ENCODE measurements at places on chromosomes 2 and 18.

DNA sequence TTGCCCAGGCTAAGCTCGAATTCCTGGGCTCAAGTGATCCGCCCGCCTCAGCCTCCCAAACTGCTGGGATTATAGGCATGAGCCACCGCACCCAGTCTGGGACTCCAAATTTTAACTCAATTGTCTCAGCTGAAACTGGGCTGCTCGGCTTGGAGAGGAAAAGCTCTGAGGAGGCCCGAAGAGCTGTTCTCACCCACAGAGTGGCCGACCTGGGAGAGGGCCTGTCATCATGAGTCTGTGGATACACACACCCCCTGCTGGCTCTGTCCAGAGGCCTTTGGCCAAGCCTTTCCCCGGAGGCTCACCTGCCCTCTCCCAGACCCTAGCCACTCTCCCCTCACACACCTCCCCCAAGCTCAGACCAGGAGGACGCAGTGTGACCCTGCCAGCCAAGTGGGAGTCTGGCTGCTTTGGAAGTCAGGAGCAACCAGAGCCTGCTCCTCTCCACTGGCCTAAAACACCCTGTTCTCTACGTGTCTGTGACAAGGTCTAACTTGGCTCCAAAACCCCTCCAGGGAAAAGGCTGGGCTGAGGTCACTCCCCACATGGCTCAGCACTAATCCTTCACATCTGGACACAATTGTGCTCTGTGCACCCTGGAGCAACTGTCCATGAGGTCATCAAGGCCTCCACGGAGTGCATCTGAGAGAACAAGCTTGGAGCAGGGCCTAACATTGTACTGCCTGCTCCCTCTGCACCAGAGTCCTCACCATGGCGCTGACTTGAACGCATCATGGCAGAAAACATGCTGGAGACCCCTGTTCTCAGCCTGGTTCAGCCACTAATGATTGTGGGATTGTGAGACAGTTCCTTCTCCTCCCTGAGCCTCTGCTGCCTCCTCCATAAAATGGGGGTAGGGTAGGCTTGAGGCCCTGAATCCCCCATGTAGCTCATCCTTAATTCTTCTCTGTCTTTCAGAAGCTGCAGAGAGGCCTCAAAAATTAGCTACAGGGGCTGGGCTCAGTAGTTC, 49.9 kb upstream of the RAB6C start:
- DNase-seq, result no peak

DNA sequence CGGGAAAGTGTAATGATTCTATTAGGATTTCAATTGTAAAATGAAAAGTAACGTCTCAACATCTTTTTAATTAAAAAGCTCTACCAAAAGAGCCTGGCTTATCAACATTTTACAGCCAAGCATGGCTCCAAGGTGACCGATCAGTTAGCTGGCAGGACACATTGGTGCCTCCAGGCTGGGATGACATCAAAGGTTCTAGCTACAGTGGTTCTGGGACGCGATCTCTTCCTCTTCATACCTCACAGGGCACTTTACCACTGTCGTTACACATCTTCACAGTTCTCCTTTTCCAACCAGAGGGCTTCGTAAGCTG, 693 bp downstream of the ORC2 start:
- DNase-seq, result no peak

- DNase-seq, result no peak
Measured at GRCh38 chr2:64681479-64681967, 27.8 kb upstream of the SERTAD2 start.

GRCh38 chr2:122072666-122073065, 317.2 kb downstream of the TSN start:
- DNase-seq, result no peak

GRCh38 chr2:229943171-229943570, 20.9 kb downstream of the FBXO36 start:
- DNase-seq, result no peak

GRCh38 chr2:85642725-85643124, 25.3 kb downstream of the SFTPB start:
- no peak for DNase-seq

DNA sequence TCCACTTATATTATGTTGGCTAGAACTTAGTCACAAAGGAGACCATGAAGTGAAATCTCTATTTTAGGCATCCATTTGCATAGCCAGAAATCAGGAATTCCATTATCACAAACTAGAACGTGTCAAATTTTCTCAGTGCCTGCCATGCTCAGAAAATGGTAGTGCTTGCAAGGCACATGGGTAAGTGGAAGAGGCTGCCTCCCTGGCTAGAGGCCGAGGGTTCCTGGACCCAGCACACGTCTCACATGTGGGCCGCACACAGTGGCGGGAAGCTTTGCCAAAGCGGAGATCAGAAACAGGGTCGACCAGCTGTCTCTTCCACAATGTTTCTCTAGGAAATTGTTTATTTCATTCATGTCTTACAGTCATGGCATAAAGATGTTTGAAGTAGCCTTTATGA, 42.3 kb downstream of the TRAF3IP1 start:
- DNase-seq, result no peak

GRCh38 chr2:12402440-12403139, 314.1 kb upstream of the TRIB2 start:
- no peak for DNase-seq

DNA sequence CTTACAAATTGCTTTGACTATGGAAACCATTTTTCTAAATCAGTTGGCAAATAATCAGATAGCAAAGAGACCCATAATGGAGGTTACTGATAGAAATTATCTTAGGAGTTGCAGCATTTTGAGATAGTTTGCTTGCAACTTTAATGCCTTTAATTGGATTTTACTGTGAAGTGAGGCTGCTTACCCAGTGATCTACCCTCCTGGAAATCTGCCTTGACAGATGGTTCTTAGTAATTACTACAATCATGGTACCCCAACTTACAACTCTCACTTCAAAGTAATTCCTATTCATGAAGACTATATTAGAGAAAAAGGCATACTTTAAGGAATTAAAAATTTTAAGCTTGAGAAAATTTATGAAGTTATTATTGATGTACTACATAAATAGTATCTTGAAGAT, 1288.6 kb upstream of the CDH2 start:
- DNase-seq, result no peak

All from HT-29 (cell line).